ENCODE measurements at places on chromosomes 4 and X.

GRCh38 chr4:19829101-19829500, 422.6 kb upstream of the SLIT2 start:
- no peak for DNase-seq

- no peak for DNase-seq
These were observed 23.8 kb upstream of the CD38 start for GRCh38 chr4:15754323-15754722.

DNA sequence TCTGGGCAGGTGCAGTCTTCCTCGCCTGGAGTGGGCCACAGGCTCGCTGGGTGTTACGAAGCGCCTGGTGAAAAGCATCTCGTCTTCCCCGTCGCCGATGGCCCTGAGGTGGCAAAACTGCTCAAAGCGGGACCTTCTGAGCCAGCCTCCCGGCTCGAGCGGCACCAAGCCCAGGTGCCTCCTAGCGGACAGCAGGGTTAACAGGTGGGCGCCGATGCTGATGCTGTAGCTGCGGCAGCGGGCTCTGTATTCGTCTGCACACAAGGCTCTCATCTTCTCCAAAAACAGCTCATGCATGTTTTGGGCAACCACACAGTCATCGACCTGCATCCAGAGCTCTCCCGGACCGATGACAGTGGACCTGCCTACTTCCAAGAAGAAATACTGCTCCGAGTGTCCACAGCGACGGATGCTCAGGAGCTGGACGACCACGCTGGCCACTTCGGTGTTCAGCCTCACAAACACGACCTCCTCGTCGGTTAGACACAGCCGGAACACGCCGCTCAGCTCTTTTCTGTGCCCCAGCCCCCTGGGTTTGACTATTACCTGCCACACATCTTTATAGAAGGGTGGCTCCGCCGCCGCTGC, 1.2 kb downstream of the IRS4 start:
- DNase-seq = no peak

DNA sequence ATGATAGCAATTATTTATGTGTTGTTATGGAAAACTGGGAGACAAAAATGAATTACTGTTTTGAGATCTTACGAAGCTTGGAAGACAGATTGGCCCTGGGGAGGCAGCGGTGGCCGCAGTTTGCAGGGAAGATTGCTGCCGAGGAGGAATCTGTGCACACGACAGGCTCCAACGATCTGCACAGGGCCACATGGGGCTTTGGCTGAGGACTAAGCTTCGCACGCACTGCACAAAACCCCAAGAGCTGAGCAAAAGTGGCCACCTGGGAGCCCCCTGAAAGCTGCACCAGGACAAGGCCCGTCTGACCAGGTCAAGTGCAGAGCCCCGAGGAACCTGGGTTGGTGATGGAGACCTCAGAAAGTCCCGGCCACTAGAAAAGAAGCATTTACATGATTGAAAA, 5.2 kb upstream of the PDE6B start:
- no peak for DNase-seq

GRCh38 chrX:153722704-153723350, 1.4 kb downstream of the BCAP31 start:
- DNase-seq = no peak

- no peak for DNase-seq
These were observed 335.1 kb downstream of the SMARCA1 start for GRCh38 chrX:129188231-129188630.

DNA sequence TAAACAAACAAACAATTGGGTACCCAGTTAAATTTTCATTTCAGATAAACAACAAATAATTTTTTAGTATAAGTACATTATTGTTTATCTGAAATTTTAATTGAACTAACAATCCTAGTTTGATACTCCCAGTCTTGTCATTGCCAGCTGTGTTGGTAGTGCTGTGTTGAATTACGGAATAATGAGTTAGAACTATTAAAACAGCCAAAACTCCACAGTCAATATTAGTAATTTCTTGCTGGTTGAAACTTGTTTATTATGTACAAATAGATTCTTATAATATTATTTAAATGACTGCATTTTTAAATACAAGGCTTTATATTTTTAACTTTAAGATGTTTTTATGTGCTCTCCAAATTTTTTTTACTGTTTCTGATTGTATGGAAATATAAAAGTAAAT, 2.9 kb downstream of the CXCL8 start:
- DNase-seq = no peak

- DNase-seq = no peak
These were observed 13.0 kb upstream of the ELF2 start for GRCh38 chr4:139189972-139190371.

GRCh38 chrX:119359618-119360382, 39.3 kb upstream of the SLC25A43 start:
- no peak for DNase-seq

DNA sequence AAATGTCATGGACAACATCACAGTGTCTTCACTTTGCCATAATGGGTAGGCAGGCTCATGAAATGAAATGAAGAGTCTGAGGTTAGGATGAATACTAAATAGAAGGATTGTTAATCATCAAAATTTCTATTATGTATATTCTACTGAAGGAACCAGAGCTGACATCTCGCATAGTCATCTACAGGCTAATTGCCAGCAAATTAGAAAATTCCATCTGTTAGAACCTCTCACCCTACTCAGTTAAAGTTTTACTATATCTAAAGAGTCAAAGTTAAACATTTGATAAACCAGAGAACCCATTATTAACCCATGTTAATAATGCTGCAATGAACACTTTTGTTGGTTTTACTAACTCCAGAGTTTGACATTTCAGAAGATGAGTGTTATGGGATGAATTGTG, 114.6 kb downstream of the ARHGAP6 start:
- no peak for DNase-seq

DNA sequence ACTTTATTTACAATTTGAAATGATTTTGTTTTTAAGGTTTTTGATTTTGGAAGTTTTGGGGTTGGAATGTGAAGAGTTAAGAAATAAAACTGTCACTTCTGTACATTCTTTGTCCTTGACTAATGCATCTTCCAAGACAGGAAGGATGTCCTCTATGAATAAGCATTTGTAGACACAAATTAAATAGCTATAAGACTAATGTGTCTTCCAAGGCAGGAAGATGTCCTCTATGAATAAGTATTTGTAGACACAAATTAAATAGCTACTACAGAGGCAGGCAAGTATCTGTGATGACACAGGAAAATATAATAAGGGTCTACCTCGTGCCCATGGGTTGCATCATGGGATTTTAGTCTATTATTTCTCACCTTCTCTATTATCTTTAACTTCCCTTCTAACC, 14.5 kb downstream of the PRSS48 start:
- no peak for DNase-seq

GRCh38 chr4:183798301-183799253, 106.5 kb upstream of the STOX2 start:
- no peak for DNase-seq

- no peak for DNase-seq
These were observed 584.2 kb upstream of the PCDH10 start for GRCh38 chr4:132564920-132565319.

DNA sequence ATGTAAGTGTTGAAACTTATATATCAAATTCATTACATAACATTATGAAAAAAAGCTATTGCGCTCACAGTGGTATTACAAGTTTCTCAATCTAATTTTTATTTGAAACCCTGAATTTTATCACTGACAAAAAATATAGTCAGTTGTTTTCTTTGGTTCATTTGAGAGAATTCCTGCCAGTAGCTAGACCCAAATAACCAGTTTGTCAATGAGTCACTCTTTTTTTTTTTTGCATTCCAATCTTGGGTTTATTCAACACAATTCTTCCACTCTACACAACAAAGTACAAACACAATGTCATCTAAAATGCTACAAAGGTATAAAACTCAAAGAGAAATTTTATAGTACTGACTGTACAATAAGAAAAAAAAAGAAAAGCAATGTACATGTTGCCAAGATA, 13.1 kb downstream of the HPF1 start:
- DNase-seq = no peak

DNA sequence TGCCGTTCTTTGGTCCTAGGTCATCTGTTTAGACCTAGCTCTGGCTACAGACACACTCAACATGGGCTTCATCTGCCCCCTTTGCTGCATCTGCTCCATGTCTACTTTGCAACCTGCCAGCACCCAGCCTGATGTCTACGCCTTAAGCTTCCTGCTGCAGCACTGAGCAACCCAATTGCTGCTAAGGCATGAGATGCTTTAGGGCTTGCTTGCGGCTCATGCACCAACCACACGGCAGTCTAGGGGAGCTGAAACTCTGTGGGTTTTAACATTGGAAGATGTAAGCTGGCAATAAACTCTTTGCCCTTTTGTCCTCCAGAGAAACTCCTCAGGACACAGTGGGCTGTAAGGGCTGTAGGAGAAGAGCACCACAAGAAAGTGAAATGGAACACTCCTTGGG, 11.7 kb upstream of the CLNK start:
- no peak for DNase-seq

GRCh38 chrX:67619253-67619652, 75.4 kb downstream of the AR start:
- no peak for DNase-seq

DNA sequence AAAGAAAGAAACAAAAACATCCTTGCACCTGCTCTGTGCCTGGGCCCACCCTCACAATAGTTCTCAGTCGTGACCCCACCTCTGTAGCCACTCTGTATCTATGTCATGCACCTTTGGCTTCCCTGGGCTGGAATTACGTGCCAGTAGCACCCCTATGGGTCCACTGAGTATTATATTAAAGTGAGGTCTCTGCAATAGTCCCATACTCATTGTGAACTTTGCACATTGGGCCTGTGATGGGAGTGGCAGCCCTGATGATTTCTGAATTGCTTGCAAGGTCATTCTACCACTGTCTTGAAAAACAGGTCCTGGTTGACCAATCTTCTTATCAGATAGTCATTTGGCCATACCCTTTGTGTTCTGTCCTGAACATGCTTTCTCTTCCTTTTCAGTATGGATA, 1012.1 kb downstream of the RAB28 start:
- DNase-seq = no peak

- no peak for DNase-seq
These were observed 178.3 kb upstream of the ZIC3 start for GRCh38 chrX:137387646-137388045.

- no peak for DNase-seq
These were observed 243.1 kb upstream of the TENM3 start for GRCh38 chr4:182000077-182000476.

- DNase-seq = no peak
These were observed 27.2 kb downstream of the SPRY1 start for GRCh38 chr4:123423819-123424218.

DNA sequence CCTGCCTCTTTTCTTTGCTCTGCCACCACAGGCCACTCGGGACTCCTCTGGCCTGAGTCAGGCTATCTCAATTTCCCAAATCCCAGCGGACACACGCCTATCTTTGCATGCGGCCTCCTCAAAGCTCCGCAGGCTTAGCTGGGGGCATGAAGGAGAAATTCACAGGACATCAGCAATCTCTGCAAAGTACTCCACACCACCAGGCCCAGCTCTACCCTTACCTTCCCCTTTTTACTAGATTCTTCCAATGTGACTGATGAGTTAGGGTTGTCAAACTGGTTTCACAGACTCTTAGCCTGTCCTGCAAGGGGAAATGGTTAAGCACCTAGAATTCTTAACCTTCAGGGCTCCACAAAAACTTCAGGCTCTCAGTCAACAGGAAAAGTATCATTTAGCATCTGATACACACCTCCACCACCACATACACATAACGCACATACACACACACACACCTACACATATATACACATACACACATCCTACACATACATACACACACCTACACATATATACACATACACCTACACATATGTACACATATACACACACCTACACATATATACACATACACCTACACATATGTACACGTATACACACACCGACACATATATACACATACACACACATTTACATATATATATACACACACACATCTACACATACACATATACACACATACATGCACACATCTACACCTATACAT, 349.1 kb downstream of the ANK2 start:
- no peak for DNase-seq

DNA sequence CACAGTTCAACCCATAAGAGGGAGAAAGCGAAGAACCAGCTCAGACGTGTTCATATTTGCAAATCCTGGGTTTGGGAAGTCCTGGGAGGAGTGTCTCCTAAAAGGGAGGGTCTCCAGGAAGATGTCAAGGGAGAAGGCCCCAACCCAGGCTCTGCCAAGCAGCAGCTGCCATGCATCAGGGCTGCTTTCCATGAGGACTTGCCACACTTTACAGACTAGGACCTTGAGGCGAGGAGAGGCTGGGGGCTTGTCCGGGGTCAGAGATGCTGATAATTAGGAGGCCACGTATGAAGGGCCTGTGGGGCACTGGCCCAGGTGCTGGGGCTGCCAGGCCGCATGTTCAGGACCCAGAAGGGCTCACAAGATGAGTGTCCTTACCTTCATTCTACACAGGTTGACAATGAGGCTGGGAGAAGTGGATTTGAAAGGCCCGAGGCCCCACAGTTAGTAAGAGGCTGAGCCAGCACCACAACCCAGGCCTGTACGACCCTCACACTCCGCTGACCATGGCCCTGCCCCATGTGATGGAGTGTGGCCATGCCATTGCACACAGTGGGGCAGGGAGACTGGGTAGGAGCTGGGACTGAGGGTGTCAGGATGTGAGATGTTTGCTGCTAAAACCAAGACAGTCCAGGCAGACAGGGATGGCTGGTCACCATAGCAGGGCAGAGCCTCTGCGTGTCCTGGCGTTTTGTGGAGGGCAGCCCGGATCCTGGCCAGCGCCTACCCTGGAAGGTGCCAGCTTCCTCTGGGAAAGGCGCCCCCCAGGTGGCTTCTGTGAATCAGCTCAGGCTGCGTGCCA, 94.8 kb downstream of the PSAPL1 start:
- no peak for DNase-seq

DNA sequence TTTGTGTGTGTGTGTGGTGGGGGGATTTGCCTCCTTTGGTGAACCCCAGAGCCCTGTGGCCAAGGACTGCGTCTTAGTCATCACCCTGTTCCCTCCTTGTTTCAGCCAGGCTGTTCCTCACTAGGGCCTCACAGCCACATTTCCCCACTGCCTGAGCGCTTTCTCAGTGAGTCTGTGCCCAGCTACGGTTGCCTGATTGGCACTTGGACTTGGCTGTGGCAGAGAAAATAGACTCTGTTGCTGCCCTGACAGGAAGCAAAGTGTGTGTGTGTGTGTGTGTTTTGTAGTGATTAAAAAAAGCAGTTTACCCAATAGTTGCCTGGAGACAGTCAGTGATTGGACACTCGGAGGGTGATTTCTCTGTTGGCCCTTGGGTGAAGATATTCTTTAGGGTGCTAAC, 113.0 kb downstream of the UCHL1 start:
- no peak for DNase-seq

- no peak for DNase-seq
These were observed 290.8 kb downstream of the TENM3 start for GRCh38 chr4:182533964-182534363.
